Stimulated activated effector memory CD8-positive, alpha-beta T cell treated with anti-CD3 and anti-CD28 coated beads, Interleukin-12 subunit alpha, Interleukin-12 subunit beta, amount 100 ng/mL, for 72 hours (primary cell): ENCODE measurements at places on chromosomes 16 and 17.

DNA sequence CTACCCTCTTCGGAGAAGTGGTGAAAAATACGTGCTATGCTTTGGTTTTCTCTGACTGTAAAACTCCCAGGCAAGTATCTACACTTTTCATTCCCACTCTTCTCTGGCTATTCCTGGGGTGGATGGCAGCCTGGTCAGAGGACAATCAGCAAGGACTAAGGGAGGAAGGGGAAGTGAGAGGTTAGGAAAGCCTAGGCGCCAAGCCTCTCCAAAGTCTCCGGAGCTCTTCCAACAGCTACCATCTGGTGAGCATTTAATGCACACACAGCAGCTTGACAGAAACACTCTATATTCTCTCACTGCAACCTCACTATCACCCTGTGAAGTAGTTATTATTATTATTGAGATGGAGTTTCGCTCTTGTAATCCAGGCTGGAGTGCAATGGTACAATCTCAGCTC lies 65.1 kb downstream of the WSCD1 start:
- DNase-seq = no peak

- DNase-seq = peak; percentile 17
These were observed 24.3 kb downstream of the WSB1 start for GRCh38 chr17:27318228-27318627.

- no peak for DNase-seq
These were observed 589 bp upstream of the FBF1 start for GRCh38 chr17:75941442-75941819.

- DNase-seq = no peak
These were observed 612.1 kb upstream of the SALL1 start for GRCh38 chr16:51763072-51763661.

GRCh38 chr16:89350701-89351380 lies 133.3 kb downstream of the ZNF778 start:
- DNase-seq = no peak

DNA sequence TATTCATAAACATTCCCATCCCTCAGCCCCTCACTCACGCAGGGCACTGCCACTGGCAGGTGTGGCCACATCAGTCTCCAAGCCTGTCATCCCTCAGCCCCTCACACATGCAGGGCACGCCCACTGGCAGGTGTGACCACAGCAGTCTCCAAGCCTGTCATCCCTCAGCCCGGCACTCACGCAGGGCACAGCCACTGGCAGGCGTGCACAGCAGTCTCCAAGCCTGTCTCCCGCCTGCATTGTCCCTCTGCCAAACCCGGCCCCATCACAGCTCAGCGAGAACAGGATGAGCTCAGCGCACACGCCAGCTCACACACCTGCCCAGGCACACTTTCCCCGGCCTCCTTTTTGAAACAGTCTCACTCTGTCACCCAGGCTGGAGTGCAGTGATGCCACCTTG lies 11.4 kb upstream of the KREMEN2 start:
- no peak for DNase-seq

DNA sequence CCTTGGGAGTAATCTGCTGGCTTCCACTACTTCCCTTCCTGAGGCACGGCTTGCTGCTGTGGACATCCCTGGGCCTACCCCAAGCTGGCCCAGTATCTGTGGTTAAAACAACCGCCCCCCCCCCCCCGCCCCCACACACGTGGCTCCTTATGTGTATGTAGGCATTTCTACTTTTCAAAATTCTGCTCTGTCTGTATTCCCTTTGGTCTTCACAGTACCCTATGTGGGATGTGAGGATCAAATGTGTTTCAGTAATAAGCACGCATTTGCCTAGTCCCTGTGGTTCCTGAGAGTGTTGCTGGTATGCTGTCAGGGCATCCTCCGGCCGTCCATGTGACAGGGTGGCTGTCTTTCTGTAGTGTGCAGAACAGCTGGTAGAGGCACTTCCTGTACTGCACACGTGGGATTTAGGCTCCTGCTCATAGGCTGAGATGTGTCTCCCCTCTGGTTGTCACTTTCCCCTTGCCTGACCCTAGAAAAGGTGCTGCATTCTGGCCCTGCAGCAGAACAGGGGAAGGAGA lies 2.2 kb downstream of the NT5M start:
- peak; percentile 66 for DNase-seq

DNA sequence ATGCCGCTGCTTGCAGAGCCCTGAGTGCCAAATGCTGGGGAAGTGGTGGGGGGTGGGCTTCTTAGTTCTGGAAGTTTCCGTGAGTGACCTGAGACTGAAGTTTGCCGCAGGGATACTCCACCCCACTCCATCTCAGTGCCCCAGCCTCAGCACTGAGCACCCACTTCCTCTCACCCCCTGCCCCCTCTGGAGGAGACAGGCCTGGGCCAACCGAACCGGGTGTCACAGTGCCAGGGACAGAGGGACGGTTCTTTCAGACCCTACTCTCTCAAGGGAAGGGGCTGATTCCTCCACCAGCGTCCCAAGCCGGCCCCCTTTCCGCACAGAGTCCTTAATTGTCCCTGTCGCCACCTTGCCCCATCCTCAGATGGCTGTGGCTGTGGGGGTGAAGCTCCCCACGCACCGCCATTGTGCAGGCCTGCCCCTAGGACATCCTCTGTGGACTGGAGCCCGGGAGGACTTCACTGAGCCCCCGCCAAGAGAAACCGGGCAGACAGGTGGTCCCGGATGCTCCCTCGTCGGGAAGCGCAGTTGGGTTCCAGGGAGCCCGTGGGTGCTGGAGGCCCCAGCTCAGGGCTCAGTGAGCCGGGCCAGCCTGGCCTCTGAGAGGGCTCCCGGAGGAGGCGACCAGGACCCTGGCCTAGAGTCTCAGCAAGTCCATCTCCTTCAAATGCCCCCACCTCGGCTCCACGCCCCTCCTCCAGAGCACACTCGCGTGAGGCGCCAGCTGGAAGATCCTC lies 1.6 kb upstream of the KREMEN2 start:
- no peak for DNase-seq

GRCh38 chr17:32584792-32585191 lies 98.0 kb downstream of the CDK5R1 start:
- DNase-seq = no peak

GRCh38 chr17:78266771-78267170 lies 35.3 kb downstream of the TMEM235 start:
- no peak for DNase-seq

- DNase-seq = no peak
These were observed 14.2 kb downstream of the ETV4 start for GRCh38 chr17:43531955-43532354.

- no peak for DNase-seq
These were observed 35.8 kb downstream of the NF1 start for GRCh38 chr17:31130286-31131224.

- no peak for DNase-seq
These were observed 52.2 kb downstream of the C17orf58 start for GRCh38 chr17:67944035-67944434.

DNA sequence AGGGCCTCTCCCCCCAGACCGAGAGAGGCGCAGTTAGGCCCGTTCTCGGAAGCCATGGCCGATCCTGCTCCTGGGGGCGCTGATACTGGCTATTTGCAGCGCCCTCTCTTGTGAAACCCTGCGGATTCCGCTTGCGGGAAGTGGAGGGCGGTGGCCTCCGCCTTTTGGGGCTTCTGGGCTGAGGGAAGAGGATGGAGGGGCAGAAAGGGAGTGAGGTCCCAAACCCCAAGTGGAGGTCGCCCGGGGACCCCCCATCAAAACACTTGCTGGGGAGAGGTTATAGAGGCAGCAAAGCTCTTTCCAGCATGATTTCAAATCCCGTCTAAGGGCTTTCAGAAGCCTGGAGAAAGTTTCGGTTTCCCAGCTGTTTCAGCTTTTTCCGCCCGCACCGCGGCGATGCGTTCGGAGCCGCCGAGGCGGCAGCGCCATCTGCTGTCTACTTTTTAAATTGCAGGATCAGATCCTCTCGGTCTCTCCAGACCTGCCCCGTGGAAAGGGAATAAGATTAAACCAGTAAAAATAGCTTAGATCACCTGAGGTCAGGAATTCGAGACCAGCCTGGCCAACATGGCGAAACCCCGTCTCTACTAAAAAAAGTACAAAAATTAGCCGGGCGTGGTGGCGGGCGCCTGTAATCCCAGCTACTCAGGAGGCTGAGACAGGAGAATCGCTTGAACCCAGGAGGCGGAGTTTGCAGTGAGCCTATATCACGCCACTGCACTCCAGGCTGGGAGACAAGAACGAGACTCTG lies 15.8 kb downstream of the SNX20 start:
- peak; percentile 86 for DNase-seq

- no peak for DNase-seq
These were observed 53.9 kb upstream of the NETO2 start for GRCh38 chr16:47197536-47198179.

- no peak for DNase-seq
These were observed 14.2 kb upstream of the SYT17 start for GRCh38 chr16:19153876-19154275.

DNA sequence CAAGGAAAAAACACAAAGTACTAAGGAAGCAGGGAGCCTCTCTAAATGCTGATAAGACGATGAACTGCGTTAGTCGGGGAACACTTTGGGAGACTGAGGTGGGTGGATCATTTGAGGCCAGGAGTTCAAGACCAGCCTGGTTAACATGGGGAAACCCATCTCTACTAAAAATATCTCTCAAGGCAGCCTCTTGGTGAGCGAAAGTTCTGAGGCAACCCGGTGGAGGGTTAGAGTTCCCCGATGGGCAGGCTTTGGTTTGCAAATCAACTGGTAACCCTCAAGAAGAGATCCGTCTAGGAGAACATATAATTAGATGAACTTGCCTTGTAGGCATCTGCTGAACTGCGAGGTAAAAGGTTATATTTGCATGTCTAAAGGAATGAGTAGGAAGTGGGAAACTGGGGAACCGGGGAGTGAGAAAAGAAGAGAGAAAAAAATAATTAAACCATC lies 44.6 kb downstream of the WSB1 start:
- DNase-seq = no peak

- no peak for DNase-seq
These were observed 67.8 kb upstream of the FA2H start for GRCh38 chr16:74842413-74842812.

DNA sequence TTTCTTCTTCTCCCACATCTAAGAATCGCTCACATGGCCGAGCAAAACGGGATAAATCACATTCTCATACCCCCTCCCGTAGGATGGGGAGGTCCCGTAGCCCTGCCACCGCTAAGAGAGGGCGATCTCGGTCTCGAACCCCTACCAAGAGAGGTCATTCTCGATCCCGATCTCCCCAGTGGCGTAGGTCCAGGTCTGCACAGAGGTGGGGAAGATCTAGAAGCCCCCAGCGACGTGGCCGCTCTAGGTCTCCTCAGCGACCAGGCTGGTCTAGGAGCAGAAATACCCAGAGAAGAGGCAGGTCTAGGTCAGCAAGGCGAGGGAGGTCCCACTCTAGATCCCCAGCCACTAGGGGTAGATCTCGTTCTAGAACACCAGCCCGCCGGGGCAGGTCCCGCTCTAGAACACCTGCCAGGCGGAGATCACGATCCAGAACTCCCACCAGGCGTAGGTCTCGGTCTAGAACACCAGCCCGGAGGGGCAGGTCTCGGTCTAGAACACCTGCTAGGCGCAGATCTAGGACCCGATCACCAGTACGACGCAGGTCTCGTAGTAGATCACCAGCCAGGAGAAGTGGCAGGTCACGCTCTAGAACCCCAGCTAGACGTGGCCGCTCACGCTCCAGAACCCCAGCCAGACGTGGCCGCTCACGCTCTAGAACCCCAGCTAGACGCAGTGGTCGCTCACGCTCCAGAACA lies 9.6 kb downstream of the SRRM2 start:
- DNase-seq = no peak

DNA sequence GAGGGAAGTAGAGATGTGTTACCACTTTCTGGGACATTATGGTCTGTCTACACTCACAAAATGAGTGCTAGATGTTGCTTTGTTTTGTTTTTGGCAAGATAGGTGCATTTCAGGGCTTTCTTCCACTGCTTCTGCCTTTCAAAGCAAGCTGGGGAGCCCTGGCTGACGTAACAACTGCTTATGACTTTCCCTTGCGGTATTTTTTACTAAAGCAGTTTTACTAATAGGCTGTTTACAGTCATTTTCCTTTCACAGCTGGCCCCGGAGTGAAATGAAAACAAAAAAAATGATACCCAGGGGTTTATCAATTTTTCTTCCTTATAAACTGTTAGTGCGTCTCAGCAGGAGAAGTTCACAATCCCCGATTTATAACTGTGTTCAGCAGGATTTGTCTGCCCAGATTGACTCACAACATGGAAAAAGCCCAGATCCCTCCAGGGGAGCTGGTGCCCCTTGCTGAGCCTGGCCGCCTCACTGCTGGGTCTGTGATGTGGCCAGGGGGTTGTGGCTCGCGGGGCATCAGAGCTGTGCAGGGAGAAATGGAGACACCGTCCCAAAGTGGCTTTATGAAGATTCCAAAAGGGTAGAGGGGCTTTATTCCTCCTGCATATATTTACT lies 184.4 kb upstream of the HS3ST3A1 start:
- DNase-seq = no peak

DNA sequence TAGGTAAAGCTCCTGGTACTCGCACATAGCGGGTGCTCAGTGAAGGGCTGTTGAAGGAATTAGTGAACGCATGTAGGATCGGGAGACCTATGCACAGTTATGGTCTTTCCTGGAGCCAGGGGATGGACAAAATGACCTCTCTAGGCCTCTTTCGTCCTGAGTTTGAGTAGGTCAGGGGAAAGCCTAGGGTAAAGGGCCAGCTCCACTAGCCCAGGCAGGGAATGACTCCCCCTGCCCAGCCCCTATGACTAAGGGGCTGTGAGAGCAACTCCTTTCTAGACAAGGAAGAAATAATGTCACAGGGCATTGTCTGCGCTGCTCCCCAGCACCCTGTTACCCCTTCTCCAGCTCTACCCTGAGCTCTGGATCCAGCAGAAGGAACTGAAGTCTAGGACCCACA lies 24.6 kb upstream of the FMNL1 start:
- DNase-seq = no peak

GRCh38 chr17:43967251-43967875 lies 13.6 kb upstream of the PYY start:
- no peak for DNase-seq

GRCh38 chr17:80980397-80981061 lies 11.1 kb upstream of the CHMP6 start:
- DNase-seq = no peak

GRCh38 chr17:60535382-60536279 lies 9.6 kb upstream of the APPBP2 start:
- no peak for DNase-seq

DNA sequence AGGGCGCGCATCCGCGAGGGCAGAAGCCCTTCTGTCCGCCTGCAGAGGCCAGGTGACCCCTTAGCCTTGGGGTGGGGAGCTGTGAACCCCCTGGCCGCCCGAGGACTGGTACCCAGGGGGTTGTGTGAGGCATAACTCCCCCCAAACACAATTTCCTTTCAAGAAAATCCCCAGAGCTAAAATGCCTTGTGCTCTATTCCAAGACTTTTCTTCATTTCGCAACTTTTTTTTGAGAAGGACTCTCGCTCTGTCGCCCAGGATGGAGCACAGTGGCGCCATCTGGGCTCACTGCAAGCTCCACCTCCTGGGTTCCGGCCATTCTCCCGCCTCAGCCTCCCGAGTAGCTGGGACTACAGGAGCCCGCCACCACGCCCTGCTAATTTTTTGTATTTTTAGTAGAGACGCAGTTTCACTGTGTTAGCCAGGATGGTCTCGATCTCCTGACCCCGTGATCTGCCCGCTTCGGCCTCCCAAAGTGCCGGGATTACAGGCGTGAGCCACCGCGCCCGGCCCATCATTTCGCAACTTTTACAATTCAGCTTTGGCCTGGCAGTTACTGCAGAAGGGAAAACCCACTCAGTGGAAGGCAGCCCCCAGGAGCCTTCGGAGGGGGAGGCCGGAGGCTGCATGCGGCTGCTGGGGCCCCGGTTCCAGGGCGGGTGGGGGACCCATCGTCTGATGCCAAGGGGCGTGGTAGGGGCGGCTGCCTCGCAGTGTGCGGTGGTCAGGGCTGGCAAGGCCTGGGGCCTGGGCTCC lies 963 bp upstream of the APRT start:
- no peak for DNase-seq
